ENCODE measurements at places on chromosomes 6 and 20. TPM values are rescaled to one million over a fixed set of nuclear protein-coding genes. Genes with fewer than 3 reads are reported as not detected.

Gene UCKL1
- 33.1 TPM for total RNA-seq

Gene NEDD9
- 20.8 TPM for total RNA-seq

Gene FAM83C
- not detected for total RNA-seq

GRCh38 chr20:9839626-9840025, 750 bp upstream of the PAK5 start:
- no peak for DNase-seq

DNA sequence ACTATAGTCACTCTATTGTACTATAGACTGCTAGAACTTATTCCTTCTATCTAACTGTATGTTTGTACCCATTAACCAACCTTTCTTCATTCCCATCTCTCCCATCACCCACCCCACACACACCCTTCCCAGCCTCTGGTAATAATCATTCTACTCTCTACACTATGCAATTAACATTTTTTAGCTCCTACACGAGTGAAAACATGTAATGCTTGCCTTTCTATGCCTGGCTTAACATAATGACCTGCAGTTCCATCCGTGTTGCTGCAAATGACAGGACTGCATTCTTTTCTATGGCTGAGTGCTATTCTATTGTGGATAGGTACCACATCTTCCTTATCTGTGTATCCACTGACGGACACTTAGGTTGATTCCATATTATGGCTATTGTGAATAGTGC, 95.5 kb downstream of the ALDH8A1 start:
- no peak for DNase-seq

- DNase-seq: no peak
These were observed 191.4 kb downstream of the REV3L start for GRCh38 chr6:111291336-111292259.

GRCh38 chr20:19935842-19936241, 81.3 kb upstream of the NAA20 start:
- no peak for DNase-seq
